Stimulated activated naive CD8-positive, alpha-beta T cell treated with anti-CD3 and anti-CD28 coated beads, Interleukin-15, Interleukin-2, amounts not matched to agents 100 U/mL and 50 U/mL, for 24 hours (primary cell): ENCODE measurements at places on chromosomes 13 and 19.
A peak's percentile ranks its signal among the peaks of the same experiment; 100 is the strongest.

GRCh38 chr13:71156550-71156949, 710.5 kb downstream of the DACH1 start:
- DNase-seq: no peak

GRCh38 chr19:45391346-45391745, 13.5 kb downstream of the PPP1R13L start:
- DNase-seq: no peak

GRCh38 chr13:79393564-79394249, 12.3 kb downstream of the RBM26 start:
- peak; percentile 53 for DNase-seq

DNA sequence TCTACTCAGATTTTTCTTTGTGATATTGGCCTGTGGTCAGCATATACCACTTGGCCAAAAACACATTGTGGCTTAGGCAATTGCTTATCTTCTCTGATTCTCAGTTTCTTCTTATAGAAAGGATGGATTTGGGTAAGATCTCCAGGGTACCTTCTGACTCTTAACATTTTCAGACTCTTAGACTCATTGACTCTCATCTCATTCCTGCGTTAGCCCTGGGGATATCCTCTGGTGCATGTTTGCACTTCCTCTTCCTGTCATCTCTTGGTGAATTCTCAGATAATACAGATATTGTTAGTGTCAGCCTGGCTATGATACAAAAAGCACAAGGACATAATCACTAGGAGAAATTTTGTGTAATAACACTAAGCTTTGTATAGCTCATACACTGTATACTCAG, 492.5 kb upstream of the GPC6 start:
- DNase-seq: no peak

DNA sequence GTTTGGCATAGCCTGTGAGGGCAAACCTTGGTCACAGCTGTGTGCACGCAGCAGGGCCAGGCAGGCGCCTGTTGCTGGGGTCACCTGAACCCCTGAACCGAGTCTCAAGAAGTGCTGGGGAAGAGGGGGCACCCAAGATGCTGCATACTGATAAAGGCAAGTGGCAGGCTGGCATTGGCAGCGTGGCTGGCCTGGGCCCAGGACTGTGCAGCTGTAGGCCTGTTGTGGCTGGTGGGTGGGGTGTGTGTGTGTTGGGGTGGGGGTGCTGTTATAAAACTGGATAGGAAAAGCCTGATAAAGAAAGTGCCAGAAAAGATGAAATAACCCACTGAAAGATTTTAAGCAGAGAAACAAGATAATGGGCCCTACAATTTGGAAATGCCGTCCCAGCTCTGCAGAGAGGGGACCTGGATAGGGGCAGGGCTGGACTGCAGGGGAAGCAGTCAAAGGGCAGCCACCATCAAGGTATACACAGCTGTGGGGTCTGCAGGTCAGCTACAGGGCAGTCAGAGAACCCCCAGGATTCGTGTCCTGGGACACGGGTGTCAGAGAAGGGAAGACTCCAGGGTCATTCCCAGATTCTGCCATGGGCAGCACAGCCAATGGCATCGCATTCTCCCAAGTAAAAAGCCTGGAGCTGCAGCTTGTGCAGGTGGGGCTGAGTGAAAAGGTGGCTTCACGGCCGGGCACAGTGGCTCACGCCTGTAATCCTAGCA, 33.2 kb downstream of the CILP2 start:
- DNase-seq: no peak

DNA sequence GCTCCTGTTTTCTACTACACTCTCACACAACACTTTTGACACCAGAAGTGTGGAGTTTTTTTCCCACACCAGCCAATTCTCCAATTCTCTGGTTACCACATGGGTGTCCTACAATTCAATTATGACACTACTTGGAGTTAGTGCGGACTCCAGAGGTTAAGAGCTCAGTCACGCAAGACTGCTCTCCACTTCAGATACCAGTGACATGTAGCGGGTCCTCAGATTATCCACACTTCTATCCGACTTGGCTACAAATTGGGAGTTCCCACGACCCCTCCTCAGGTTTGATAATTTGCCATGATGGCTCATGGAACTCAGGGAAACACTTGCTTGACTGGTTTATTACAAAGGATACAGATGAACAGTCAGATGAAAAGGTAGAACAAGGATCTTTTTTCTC, 32.9 kb downstream of the PAN3 start:
- no peak for DNase-seq

DNA sequence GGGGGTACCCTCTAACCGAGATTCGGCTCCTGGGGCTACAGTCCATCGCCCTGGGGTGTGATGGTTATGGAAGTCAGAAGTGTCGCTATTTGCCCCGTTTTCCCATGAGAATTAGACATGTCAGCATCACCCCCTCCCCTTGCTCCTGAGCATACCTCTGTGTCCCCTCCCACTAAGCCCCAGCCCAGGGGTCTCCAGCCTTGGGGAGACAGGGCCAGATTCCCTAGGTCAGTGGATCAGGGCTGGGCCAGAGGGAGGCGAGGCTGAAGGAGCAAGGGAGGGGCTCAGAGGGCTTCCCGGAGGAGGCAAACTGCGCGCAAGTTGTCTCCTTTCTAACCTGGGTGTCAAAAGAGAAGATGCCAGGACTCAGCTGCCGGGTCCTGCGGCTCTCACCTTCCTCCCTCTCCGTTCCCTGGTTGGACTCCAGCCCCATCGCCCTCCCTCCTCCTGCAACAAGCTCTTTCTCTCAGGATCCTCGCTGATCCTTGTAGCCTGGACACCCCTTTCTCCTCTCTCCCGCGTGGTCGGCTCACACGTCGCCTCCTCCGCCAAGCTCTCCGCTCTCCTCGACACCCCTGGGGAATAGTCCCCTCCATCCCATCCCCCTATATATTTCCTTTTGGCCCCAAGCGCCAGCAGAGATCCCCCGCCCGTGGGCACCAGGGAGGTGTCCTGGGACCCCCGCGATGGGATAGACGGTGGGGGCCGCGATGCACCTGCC, 459 bp upstream of the TMEM59L start:
- DNase-seq: no peak

GRCh38 chr19:33139165-33139564, 7.3 kb downstream of the WDR88 start:
- DNase-seq: no peak

DNA sequence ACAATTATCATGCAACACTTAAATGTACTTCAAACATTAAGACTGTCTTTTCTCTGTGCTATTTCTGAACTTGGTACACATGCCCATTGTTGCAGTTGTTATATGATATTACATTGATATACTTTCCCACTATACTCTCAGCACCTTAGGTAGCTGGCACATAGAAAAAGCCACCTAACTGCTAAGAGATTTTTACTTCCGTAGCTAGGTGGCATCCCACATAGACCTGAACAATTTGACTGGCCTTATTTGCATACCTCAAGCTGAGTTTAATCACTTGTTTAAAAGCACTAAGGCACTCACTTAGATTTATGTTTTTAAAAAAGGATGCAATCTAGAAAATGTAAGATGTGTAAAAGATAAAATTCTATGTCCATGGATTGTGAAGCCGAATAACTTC, 194.2 kb downstream of the POU4F1 start:
- no peak for DNase-seq

DNA sequence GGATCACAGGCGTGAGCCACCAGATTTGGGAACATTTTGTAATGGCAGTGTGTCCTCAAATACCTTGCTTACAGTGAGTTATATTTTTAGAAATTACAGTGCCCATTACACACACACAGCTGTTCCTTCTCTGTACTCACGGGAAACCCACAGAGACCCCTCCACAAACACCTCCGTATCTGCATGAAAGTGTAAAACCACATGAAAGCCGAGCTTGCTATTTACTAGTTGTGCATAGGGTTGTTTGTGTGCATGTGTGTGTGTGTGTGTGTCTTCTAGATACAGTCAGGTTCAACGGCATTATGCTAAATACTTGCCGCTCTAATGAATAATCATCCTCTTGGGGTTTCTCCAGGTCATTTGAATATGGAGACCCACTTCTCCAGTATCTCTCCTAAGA, 22.3 kb upstream of the LILRA2 start:
- no peak for DNase-seq

DNA sequence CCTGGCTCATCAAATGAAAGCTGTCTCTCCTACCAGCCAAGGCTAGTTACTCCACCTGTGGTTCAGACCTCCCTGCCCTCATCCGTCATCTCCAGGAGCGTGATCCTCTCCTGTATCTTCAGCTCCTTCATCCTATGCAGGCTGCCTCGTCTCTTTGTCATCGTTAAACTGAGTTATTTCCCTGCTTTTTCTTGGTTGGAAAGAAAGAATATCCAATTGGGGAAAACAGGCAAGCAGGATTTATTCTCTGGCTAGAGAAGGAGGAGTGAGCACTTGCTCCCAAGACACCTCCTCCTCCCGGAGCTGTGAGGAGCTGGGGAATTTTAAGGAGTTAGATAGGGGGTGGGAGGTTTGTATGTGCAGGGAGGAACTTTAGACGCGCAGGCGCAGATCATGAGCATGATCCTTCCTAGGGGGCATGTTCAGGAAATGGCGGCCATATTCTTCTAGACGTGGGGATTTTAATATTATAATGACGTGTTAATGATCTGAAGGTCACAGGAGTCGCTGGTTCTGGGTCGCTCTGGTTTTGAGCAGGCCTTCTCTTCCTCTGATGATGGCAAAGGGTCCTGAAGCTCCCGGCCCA, 156.4 kb upstream of the KL start:
- no peak for DNase-seq
